ENCODE measurements at places on chromosomes 13 and 19.

DNA sequence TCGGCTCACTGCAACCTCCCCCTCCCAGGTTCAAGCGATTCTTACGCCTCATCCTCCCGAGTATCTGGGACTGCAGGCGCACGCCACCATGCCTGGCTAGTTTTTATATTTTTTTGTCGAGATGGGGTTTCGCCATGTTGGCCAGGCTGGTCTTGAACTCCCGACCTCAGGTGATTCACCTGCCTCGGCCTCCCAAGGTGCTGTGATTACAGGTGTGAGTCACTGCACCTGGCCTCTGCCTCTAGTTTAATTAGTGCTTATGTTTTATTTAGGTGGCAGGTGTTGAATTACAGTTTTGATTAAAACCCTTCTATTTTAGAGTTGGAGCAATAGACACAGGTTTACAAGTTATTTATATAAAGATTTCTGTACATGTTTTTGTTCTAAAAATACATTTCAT lies 42.8 kb downstream of the ATP11A start:
- no peak for DNase-seq

GRCh38 chr13:78636495-78636894 lies 22.5 kb downstream of the OBI1 start:
- DNase-seq, result no peak

DNA sequence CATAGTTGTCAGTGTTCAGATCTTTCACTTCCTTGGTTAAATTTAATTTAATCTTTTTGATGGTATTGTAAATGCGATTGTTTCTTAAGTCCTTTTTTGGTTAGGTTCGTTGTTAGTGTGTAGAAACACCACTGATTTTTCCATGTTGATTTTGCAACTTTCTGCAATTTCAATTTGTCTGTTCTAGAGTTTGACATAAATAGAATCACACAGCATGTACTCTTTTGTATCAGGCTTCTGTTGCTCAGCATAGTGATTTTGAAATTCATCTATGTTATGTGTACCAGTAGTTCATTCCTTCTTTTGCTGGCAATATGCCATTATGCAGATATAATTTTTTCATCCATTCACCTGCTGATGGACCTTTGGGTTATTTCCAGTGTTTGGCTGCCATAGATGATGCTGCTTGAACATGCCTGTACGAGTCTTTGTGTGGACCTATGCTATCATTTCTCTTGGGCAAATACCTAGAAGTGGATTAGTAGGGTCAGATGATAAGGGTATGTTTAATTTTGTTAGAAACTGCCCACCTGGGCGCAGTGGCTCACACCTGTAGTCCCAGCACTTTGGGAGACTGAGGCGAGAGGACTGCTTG lies 33.1 kb downstream of the BICRA start:
- DNase-seq, result no peak

GRCh38 chr19:17378271-17378670 lies 1.1 kb upstream of the PLVAP start:
- DNase-seq, result no peak

GRCh38 chr19:7419153-7419552 lies 69.7 kb downstream of the PEX11G start:
- DNase-seq, result no peak

- DNase-seq, result no peak
Observed at GRCh38 chr19:34096020-34096915, 76.0 kb upstream of the LSM14A start.

GRCh38 chr19:30334841-30335240 lies 37.3 kb upstream of the ZNF536 start:
- DNase-seq, result no peak

DNA sequence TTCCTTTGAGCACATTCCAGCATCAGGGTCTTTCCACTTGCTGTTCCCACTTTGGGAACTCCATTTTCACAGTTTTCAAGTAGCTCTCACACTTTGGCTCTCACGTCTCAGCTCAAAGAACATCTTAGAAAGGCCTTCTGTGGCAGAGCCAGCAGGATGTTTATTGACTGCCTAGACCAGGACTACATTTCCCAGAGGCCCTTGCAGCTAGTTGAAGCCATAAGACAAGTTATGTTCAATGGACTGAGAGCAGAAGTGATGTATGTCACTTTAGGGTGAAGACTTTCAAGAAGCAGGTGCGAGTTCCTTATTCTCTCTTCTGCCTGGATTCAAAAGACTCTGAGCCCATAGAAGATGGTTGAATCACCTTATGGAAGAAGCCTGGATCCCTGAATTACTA lies 4.3 kb upstream of the HAUS5 start:
- DNase-seq, result no peak

DNA sequence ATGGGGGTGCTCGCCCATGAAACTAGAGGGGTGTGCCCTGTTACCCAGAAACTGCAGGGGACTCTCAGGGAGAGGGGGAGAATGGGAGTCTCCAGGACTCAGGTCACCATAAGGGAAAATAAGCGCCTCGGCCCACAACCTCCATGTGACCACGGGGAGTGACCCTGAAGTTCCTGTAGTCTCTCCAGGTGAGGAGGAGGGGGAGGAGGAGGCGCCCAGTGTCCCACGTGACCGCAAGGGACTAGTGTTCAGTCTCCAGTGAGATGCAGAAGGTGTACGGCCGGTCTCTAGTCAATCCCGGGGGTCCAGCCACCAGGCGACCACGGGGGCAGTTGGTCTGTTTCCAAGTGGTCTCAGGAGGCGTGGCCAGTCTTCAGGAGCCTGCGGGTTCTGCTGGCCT lies 16.0 kb downstream of the TM6SF2 start:
- DNase-seq, result no peak

DNA sequence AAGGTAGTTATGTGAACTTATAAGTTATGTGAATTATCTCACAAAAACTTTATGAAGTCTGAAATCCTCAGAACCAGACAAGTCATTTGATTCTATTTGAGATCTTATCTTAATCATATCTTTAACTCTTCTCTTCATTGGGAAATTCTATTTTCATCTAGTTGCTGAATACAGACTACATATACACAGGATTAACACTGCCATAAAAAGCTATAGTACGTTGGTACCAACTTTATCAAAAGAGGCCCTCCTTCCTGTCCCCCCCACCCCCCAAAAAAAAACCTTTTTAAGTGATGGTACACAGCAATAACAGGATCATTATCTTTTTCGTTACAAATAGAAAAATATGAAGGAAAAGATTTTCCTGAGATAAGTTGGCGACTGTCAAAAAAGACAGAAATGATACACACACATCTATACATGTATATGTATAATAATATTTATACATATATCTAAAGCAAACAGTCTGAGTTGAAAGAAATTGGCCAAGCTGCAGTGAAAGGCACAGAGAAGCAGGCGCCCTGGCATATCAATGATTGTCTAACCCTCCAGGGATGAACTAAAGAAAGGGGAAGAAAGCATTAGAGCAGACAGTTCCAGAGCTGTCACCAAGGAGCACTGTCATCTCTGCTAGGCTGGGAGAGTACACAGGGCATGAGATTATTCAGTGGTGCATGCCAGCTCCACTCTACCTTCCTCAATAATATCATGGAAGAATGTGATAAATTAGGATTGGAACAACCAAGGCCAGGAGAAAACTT lies 116.7 kb downstream of the KLF12 start:
- DNase-seq, result no peak

- no peak for DNase-seq
Observed at GRCh38 chr19:39408392-39409207, 2.0 kb downstream of the ZFP36 start.

- no peak for DNase-seq
Observed at GRCh38 chr19:13817018-13817614, 21.9 kb downstream of the ZSWIM4 start.

DNA sequence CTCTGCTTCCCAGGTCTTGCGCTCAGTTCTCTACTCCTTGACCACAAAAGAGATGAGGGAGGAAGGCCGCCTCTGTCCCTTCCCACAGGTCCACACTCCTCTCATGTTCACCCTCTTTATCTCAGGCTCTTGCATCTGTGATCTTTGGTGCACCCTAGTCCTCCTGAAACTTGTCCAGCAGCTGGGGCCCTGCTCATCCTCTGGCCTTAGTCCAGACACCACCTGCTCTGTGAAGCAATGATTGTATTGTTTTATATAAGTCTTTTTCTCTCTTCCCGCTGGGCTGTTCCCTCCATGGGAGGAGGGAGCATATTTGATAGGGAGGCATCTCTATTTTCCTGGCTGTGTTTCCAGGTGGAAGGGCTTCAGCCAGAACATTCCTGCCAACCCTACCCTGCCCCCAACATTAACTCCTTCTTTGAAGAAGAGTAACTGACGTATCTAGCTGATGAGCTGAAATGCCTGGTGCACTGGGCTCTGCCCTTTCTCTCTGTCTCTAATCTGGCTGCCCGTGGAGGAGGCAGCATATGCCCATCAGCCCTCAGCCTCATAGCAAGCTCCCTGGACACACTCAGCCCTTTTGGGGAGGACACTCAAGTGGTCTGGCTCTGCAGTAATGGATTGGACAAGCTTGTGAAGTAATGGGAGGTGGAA lies 38.2 kb upstream of the SIAH3 start:
- DNase-seq, result no peak

GRCh38 chr13:107006661-107007060 lies 438.7 kb upstream of the ARGLU1 start:
- DNase-seq, result no peak

DNA sequence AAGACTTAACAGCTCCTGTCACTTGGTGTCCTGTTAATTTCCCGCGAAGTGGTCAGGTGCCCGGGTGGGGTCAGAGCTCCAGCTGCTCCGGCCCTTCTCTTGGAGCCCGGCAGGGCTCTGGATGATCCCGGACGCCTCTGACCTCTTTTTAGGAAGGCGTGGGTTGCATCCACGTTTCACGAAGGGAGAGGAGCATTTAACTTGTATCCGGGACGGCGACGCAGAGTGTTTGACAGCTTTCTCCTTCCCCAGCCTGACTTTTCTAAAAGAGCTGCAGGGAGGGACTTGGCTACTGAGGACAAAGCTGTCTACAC lies 656 bp downstream of the ZNF155 start:
- no peak for DNase-seq

DNA sequence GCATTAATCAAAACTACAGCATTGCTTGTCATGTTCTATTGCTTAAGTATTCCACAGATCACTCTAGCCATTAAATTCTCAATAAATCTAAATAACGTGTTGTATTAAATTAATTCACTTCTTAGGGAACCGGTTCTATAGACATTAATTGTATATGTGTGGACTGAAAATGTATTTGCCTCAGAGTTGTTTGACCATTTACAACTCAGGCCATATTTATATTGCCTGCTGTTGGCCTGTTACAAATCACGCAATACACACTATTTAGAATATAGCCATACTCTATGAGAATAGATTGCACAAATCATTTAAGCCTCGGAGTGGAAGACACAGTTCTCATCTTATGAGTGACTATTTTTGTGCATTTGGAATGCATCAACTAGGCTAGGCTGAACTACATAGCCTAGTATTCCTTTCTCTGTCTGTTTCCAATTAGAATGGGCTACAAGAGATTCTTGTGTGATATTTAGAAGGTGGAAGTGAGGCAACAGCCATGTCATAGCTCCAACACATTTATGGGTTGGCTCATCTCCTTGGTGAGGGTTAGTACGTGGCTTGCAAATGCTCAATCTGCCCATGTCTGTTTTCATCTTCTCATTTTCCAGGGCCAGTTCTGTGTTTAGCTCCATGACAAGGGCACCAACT lies 1116.1 kb downstream of the PCDH9 start:
- no peak for DNase-seq

DNA sequence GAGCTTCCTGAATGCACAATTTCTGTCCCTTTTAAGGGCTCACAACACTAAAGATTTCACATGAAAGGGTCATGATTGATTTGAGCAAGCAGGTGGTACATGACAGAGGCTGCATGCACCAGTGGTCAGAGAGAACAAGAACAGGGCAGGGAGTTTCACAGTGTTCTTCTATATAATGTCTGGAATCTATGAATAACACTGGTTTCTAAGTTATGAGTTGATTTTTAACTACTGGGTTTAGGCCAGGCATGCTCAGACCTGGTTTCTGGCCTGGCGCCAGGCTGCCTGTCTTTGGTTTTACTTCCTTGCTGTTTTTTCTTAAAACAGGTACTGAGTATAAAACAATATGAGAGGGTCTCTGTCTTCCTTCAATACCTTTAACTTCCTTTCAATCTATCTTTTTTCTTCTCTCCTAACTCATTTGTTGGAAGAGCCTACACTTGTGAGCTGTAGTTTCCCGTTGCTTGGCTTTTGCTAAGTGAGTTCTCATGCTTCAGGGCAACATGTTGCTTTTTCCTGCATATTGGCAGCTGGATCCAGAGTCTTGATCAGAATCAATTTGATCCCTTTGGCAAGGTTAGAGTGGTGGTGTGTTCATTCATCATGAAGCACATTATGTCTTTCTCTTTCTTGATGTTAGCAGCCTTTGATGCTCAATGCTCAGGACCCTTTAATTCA lies 38.5 kb upstream of the FGF14 start:
- DNase-seq, result no peak
